Uterine smooth muscle cell (primary cell): ENCODE measurements at places on chromosomes 7 and 10. TPM values are rescaled to one million over a fixed set of nuclear protein-coding genes. Genes with fewer than 3 reads are reported as not detected.

The CYP2C19 gene
- not detected in 2 replicates for total RNA-seq

The UROS gene
- total RNA-seq = 60.9 and 69.7 TPM in 2 replicates

The ASB10 gene
- not detected in 2 replicates for total RNA-seq

The LRRN3 gene
- total RNA-seq = 1.2 and 4.1 TPM in 2 replicates

The ZFAND2A gene
- total RNA-seq = 8.1 and 20.5 TPM in 2 replicates

The ABCB1 gene
- 0.50 and 1.3 TPM in 2 replicates for total RNA-seq

The GPR37 gene
- 1.5 and 2.0 TPM in 2 replicates for total RNA-seq

The DOCK1 gene
- total RNA-seq = 72.8 and 85.2 TPM in 2 replicates

The CPEB3 gene
- 0.55 and 1.6 TPM in 2 replicates for total RNA-seq

The CPA4 gene
- 0.77 and 8.2 TPM in 2 replicates for total RNA-seq

The MACC1 gene
- under 0.01 TPM in 2 replicates for total RNA-seq

The RASA4B gene
- 0.89 and 5.9 TPM in 2 replicates for total RNA-seq

The CPA1 gene
- total RNA-seq = not detected in 2 replicates

The MYOF gene
- total RNA-seq = 250 and 346 TPM in 2 replicates

The CDNF gene
- total RNA-seq = 1.1 and 1.3 TPM in 2 replicates

The PON3 gene
- total RNA-seq = 0.11 and 0.12 TPM in 2 replicates

The SKIDA1 gene
- 0.75 and 1.1 TPM in 2 replicates for total RNA-seq

The UPF2 gene
- 25.1 and 25.7 TPM in 2 replicates for total RNA-seq
